Panc1 (cell line): ENCODE measurements at places on chromosomes 11 and 22.
A peak's percentile ranks its signal among the peaks of the same experiment; 100 is the strongest.

GRCh38 chr11:114182471-114183043 is 113.6 kb upstream of the NNMT start:
- DNase-seq = no peak

DNA sequence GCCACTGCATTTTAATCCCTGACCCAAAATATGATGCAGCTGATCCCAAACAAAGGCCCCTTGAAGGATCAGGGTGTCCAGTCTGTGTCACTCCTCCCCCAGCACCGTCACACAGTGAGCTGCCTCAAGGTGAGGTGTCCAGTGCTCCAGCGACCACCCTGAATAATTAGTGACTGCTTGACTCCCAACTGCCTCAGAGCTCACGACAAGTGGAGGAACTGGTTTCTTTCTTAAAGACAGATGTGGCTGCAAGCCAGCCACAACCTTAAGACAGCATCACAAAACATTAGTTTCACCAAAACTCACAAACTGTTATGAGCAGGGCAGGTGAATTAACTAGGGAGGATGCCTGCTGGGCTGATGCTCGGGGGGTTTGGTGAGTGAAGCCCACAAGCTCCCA is 74.6 kb downstream of the PIWIL3 start:
- no peak for DNase-seq

- DNase-seq = no peak
Observed at GRCh38 chr22:43726322-43726721, 85.8 kb downstream of the EFCAB6 start.

DNA sequence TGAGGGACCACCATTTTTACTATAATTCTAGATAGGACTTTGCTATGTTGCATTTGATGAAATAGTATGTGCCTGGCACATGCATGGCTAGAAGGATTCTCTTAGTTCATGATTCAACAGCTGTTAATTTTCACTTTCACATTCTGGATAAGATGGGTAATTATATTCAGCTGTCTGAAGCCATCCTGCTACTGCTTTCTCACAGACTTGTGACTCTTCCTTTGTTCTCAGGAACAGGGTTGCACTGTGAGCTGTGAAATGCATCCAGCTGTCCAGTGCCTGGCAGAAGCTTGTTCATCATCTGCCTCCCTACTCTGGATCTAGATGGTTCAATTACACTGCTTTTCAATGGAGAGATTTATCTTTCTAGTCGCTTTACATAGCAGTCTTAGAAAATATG is 610.1 kb upstream of the ANO5 start:
- DNase-seq = no peak

DNA sequence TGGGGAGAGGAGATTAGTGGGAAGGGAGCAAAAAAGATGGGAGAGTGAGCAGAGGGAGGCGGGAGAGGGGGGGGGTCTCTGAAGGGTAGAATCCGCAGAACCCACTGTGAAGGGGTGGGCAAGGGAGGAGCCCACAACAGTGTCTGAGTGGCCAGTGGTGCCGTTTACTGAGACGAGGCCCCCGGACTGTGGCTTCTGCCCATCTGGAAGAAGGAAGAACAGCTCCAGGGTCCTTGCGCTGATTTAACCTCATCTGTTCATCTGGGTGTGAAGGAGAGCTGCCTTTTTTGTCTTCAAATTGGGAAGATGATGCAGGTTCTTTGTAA is 45.7 kb upstream of the ANO1 start:
- no peak for DNase-seq

DNA sequence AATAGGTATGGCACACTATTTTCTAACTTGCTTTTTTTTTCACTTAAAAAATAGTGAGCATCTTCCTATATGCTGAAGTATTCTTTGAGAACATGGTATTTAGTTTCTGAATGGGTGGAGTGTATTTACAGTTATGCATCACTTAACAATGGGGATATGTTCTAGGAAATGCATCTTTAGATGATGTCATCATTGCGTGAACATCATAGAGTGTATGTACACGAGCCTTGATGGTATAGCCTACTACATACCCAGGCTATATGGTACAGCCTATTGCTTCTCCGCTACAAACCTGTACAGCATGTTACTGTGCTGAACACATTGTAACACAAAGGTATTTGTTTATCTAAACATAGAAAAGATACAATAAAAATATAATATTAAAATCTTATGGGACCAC is 124.3 kb upstream of the ASPHD2 start:
- DNase-seq = no peak

GRCh38 chr22:16603448-16603768 is 10.8 kb upstream of the CCT8L2 start:
- DNase-seq = no peak

- DNase-seq = no peak
Observed at GRCh38 chr22:43375951-43376455, 32.8 kb upstream of the SCUBE1 start.

DNA sequence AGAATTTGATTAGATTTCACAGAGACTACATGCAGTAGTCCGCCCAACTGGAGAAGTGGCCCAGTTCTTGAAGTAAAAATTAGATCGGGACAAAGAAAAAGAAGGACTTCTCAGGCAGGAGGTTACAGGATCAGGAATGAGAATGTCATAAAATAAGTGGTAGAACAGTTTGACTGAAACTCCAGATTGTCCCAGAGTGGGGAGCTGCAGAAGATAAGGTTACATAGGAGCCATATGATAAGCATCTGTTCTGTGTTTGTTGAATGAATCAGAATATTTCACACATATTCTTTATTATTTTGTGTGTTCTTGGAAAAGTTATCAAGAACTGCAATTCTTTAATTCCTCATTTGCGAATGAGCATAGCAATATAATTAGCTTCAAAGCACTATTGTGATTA is 210.6 kb downstream of the AASDHPPT start:
- no peak for DNase-seq

DNA sequence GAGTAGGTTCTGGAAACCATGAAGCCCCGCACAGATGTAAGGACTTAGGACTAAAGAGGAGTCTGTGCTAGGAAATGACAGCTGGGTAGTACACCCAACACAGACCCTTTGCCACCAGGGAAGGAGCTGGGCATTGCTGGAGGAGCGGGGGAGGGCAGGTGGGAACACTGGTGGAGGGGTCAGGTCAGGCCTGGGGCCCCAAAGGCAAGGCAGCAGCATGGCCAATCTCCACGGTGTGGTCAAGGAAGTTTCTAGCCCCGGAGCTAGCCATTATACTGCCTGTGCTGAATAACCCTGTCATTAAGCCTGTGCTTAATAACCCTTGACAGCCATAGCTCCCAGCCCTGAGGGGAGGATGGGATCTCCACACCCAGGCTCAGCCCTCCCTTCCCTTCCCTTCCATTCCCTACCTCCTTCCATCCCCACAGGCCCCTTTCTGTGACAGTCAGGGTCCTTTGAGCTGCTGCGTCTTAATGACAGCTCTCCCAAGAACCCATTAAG is 2.1 kb downstream of the TMPRSS4 start:
- DNase-seq = no peak

DNA sequence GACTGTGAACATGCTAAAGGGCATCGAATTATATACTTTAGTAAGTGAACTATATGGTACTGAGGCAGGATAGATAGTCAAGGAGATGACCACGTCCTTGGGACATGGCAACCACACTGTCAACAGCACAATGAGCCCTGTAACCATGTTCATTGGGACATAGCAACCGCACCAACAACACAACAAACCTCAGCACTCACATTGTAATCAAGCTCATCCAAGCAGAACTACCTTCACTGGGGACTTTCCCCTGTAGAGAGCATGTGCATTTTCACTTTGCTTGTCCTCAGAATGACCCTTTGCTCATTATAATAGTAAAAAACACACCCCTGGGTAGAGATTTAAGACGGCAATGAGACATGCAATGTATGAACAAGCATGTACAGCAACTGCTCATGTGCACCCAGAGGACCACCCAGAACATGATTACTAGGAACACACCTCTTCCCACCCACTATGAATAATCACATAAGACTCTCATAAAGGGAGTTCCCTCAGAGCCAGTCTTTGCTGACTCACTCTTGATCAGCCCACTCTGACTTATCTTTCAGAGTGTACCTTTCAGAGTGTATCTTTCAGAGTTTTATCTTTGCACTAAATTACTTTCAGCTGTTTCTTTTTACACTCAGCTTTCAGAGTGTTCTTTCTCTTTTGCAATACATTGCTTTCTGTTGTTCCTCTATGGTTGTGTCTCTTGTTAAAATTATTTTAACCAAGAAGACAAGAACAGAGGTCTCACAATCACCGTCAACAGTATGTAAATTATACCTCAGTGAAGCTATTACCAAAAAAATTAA is 4.1 kb upstream of the PLAAT2 start:
- DNase-seq = peak; percentile 25

DNA sequence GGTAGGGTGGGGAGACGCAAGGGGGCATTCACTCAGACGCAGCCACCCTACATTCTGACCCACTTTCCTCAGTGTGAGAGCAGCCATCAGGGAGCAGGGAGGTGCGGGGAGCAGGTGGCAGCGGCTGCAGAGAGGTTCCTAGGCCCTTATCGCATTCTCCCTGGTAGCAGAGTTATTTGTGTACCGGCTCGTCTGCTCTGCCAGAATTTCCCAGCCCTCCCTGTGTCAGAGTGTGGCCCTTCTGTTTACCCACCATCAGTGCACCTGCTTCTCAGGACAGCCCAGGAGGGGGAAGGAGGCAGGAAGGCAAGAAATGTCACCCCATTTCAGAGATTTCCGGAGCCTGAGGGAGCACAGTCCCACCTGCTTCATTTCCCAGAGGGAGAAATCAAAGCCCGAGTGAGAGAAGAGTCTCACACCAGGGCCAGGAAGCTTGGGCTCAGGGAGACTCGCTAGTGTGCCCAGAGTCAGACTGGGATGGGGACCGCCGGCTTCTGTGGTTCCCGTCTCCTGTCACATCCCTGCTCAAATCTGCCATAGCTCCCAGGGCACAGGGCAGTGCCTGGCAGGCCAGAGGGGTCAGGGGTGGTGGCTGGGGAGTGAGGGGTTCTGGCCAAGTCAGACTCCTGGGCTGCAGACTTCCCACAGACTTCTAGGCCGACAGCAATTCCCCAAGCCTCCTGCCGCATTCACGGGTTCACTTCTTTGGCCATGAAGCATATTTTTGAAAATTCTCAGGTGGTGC is 49.7 kb downstream of the ARRB1 start:
- no peak for DNase-seq

DNA sequence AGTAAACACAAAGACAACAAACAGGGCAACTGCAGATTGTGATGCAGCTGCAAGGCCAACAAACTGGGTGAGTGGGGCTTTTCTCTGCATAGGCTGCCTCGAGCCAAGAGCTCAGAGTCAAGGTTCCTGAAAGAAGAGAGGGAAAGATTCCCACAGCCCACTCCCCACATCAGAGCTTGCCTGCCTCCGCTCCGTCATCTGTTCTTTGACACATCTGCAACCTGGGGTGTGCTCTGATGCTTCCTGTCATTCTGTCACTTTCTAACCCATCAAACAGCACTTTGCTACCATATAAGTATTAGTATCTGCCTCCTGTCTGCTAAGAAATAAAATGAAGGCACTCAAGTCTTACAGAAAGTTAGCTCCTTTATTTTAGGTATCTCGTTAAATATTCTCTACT is 46.9 kb downstream of the C22orf31 start:
- DNase-seq = no peak

DNA sequence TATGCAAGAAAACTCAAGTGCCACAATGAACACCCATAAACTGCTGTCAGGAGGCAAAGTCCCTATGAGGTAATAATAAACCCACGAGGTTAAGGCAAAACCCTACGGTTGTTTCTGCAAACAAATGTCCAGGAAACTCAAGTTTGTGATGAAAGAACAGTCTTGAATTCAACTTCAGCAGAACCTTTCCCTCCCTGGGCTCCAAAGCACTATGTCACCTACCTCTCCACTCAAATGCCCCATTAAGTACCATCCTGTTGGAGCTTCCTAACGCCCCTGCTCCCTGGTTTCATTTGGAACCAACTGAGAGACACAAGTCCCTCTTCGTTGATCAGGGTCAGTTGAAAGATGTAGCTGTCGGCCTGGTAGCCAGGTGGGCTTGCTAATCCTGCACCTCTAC is 2.6 kb upstream of the C11orf91 start:
- no peak for DNase-seq

GRCh38 chr11:31636983-31637382 is 127.4 kb downstream of the ELP4 start:
- DNase-seq = no peak

DNA sequence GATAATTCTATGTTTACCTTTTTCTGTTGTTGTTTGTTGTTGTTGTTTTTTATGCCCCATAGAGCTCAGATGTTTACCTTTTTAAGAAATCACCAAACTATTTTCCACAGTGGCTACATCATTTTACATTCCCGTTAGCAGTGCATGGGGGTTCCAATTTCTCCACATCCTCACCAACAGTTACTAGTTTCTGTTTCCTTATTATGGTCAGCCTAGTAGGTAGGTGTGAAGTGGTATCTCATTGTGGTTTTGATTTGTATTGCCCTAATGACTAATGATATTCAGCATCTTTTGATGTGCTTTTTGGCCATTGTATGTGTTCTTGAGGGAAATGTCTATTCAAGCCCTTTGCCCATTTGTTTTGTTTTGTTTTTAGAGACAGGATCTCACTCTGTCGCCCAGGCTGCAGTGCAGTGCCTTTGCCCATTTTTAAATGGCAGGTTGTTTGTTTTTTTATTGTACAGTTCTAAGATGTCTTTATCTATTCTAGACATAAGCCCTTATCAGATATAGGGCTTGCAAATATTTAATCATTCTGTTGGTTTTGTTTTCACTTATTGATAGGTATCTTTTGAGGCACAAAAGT is 27.5 kb downstream of the CHEK2 start:
- no peak for DNase-seq

GRCh38 chr11:134481933-134482527 is 70.0 kb upstream of the B3GAT1 start:
- DNase-seq = no peak

DNA sequence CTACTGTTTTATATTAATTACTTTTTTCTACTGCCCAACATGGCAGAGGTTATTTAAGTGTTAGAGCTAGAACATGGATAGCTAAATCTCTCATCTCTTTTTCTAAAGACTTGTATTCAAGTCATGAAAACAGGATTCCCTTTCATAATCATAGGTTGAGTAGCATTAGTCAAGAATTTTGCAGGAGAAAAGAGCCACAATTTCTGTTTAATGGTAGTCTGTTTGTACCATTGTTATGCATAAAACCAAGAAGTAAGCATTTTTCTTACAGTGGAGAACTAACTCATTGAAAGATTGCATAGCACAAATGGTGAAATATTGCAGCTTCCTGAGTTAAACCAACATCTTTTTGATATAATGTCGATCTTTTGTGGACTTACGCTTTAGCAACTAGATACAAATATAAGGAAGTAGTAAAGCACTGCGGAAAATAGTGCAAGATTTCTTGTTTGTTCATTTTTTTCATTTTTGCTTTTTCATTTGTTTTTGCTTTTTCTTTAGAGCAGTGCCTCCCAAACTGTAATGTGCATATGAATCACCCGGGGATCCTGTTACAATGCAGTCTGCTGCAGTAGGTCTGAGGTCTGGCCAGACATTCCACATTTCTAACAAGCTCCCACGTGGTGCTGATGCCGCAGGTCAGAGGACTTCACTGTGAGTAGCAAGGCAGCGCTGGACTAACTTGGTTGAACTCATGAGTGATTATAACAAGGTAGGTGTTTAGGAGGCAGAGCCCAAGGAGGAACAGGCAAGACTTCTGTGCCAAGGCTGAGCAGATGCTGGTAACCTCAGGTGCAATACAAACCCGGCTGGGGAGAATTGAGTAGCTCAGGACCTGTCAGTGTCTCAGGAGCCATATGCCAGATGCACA is 4.6 kb downstream of the ETS1 start:
- peak; percentile 51 for DNase-seq
